ENCODE measurements at places on chromosomes 4 and X. TPM values are rescaled to one million over a fixed set of nuclear protein-coding genes. Genes with fewer than 3 reads are reported as not detected.

DNA sequence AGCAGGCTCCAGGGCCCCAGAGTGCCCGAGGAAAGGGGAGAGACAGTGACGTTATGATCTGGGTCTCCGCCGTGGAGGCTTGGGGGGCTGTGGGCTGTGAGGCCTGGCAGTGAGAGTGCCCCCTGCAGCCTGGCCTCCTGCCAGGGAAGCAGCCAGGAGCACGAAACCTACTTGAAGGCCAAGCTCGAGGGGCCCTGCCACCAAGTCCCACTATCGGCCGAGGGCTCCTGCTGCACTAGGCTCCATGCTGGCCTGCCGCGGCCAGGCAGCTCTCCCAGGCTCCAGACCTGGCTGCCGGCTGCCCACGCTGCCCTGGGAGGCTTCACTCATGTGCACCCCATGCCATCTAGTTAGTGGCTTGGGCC, 18.7 kb downstream of the FLNA start:
- peaks cover 81% of the 10 kb centered on the region for H3K36me3 ChIP-seq
- H3K27me3 ChIP-seq: no peaks in the 10 kb centered on the region
- H3K4me3 ChIP-seq: no peak overlapping the region
- no peak for DNase-seq

- H3K27me3 ChIP-seq: no peaks in the 10 kb centered on the region
- no peaks in the 10 kb centered on the region for H3K36me3 ChIP-seq
- no peak overlapping the region for H3K4me3 ChIP-seq
- no peak overlapping the region for H3K27ac ChIP-seq
- peaks cover 11% of the 10 kb centered on the region for H3K4me1 ChIP-seq
These were observed 108.5 kb upstream of the PCDH18 start for GRCh38 chr4:137640838-137641158.

- H3K4me3 ChIP-seq: no peak overlapping the region
- H3K4me1 ChIP-seq: no peaks in the 10 kb centered on the region
- no peak for DNase-seq
- no peaks in the 10 kb centered on the region for H3K36me3 ChIP-seq
These were observed 31.8 kb downstream of the AMMECR1 start for GRCh38 chrX:110286106-110286505.

DNA sequence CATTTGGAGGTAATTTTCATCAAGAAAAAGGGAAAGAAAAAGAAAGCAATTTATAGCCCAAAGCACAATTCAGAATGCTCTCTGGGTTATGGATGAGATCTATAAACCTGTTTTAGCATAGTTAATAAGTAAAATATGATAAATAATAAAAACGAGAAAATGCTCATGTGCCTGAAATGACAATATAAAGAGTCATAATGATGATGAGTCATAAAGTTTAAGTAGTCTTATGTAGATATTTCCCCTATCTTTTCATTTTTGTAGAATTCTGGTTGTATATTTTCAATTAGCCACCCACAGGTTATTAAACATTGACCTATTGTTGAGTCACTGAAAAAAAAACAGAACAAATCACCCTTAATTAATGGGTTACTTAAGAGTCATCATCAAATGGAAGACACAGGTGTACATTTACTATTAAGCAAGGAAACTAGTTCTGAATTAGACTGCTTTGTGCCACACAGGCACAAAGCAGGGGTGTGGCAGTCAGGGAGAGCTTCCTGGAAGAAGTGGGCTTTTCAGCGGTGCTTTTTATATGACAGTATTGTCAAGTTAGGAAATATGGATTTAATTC, 29.3 kb downstream of the BEND4 start:
- no peak overlapping the region for H3K27ac ChIP-seq
- no peaks in the 10 kb centered on the region for H3K36me3 ChIP-seq
- no peaks in the 10 kb centered on the region for H3K4me1 ChIP-seq
- H3K27me3 ChIP-seq: peaks cover 35% of the 10 kb centered on the region

DNA sequence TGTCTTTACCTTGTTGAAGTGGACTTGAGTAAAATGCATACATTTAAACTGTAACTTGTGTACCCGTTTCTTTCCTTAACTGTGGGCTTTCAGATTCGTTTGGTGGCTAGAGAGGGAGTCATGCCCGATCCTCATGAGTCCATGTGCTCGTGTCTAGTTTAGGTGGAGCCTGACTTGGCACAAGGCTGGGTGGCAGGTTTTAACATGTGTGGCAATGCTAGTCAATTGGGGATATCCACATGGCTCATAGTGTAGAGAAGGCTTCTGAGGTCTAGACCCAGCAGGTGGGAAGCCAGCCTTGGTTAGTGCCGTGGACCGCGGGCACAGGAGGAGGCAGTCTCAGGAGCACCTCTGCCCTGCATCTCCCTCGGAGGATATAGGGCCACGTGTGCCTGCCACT, 48.5 kb upstream of the CLCN4 start:
- no peak for DNase-seq
- H3K27me3 ChIP-seq: no peaks in the 10 kb centered on the region
- no peaks in the 10 kb centered on the region for H3K4me1 ChIP-seq
- H3K4me3 ChIP-seq: no peak overlapping the region
- no peak overlapping the region for H3K27ac ChIP-seq

DNA sequence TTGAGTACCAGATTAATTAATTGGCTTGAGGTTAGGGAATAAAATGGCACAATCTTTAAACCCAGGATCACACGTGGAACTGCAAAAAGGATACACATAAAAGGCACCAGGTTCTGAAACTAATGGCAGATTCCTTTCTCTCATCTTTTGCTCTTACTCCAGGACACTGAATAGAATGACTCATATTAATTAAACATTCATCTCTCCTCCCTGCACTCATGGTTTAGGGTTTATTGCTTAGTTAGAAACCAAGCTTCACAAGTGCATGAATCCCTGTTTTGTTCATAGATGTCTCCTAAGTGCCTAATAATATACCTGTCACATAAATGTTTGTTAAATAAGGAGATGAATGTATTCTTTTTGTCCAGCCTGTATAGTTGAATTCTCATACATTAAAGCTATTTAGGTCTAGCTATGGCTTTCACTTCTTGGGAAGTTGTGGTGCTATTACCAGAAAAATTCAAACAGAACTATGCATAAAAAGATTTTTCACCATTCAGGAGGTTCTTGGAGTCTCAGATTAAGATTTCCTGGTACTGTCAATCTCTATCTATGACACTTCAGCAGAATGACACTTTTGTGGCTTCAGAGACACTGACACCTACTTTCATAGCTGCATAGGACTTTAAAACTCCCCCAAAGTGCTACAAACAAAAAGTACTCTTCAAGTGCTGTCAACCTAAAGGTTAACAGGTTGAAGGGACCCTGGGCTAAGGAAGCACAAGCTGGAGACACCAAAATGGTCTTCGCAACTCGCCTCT, 7.4 kb downstream of the CORIN start:
- no peak overlapping the region for H3K4me3 ChIP-seq
- no peak for DNase-seq
- H3K36me3 ChIP-seq: no peaks in the 10 kb centered on the region
- no peak overlapping the region for H3K27ac ChIP-seq
- H3K4me1 ChIP-seq: no peaks in the 10 kb centered on the region
- no peaks in the 10 kb centered on the region for H3K27me3 ChIP-seq

DNA sequence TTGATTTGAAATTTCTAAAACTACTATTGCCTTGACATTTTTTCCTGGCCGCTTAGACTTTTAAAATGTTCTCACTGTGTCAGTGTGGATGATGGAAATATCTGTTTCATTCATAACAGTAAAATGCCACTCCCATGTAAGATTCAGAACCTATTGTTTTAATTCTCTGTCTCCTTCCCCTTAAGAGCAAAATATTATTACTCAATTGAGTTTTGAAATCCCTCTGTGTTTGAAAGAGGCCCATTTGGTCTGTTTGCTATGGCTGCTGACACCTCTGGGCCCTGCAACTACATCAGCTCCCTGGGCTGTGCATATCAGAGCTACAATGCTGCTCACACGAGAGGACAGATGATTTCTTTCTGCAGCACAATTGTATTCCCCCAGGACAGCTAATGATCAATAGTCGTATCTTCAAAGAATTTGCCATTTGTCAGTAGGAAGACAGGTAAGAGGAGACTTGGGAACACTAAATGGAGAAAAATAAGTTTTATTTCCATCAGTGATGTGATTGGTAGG, 388.0 kb upstream of the GALNT7 start:
- no peak for DNase-seq
- no peaks in the 10 kb centered on the region for H3K27me3 ChIP-seq
- no peaks in the 10 kb centered on the region for H3K36me3 ChIP-seq
- H3K4me3 ChIP-seq: no peak overlapping the region

PIM2 gene
- total RNA-seq: 19.9 TPM

DNA sequence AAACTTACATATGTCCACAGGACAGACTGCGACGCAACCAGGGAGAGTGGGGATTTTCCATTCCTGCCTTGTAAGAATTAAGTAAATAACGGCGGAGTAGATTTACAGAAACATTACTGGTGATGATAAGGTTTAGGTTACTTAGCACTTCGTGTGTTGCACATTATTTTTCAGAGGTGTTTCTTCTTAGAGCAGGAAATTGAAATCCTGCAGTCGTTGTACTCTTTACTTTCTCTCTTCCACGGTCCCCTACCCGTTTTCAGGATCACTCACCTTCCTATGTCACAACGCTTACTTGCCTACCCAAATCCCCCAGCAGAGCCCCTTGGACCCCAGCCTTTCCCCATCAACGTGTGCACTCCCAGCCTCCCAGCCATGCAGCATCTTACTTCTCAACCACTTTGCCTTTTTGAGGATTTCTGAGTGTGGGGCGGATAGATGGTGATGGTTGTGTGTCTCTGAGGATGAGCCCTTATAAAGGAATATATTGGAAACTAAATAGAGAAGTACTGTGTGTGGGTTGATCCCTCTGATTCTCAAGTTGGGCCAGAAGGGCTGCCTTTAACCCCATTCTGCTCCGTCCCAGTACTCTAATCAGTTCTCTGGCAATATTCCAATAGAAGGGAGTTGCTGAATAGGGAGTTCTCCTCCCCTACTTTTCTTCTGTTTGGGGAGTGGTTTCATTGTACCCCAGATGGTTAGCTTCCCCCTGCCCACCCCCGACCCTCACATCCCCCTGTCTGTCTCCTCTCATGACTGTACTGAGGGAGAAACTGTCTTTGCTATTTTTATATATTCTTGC, 1.6 kb downstream of the MID2 start:
- no peak overlapping the region for H3K4me3 ChIP-seq
- H3K27ac ChIP-seq: no peak overlapping the region
- peaks cover 26% of the 10 kb centered on the region for H3K27me3 ChIP-seq
- H3K4me1 ChIP-seq: no peaks in the 10 kb centered on the region
- DNase-seq: no peak

DNA sequence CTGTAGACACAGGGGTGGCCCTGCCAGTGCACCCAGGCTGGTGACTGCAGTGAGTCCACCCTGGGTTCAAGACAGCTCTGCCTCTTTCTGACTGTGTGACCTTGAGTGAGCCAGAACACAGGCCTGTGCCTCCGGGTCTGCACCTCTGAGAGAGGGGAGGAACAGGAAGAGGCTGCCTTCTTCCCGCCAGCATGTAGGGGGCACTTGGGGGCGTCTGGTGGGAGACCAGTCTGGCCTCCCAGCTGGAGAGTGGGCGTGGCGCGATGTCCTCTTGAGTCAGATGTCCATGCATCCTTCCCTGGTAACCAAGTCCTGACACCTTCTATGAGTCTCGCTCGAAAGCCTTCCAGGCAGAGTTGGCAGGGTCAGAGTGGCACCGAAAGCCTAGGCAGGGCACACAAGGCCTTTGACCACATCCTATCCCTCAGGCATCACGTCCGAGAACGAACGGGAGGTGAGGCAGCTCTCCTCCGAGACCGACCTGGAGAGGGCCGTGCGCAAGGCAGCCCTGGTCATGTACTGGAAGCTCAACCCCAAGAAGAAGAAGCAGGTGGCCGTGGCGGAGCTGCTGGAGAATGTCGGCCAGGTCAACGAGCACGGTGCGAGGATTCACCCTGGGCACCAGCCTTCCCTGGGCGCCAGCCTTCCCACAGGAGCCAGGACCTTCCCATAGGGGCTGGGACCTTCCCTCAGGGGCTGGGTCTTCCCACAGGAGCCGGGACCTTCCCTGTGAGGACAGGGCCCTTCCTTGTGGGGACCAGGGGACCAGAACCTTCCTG, 21.3 kb downstream of the WFS1 start:
- H3K36me3 ChIP-seq: no peaks in the 10 kb centered on the region
- no peaks in the 10 kb centered on the region for H3K27me3 ChIP-seq
- H3K4me3 ChIP-seq: no peak overlapping the region
- no peak for DNase-seq

TFE3 gene
- 56.8 TPM for total RNA-seq

TRIM61 gene
- total RNA-seq: 2.0 TPM

SSX5 gene
- total RNA-seq: not detected

EXOC1L gene
- not detected for total RNA-seq

- H3K27ac ChIP-seq: no peak overlapping the region
- no peak for DNase-seq
- no peak overlapping the region for H3K4me3 ChIP-seq
- no peaks in the 10 kb centered on the region for H3K36me3 ChIP-seq
- H3K27me3 ChIP-seq: no peaks in the 10 kb centered on the region
- no peaks in the 10 kb centered on the region for H3K4me1 ChIP-seq
These were observed 17.7 kb upstream of the ZIC3 start for GRCh38 chrX:137548261-137548660.

DNA sequence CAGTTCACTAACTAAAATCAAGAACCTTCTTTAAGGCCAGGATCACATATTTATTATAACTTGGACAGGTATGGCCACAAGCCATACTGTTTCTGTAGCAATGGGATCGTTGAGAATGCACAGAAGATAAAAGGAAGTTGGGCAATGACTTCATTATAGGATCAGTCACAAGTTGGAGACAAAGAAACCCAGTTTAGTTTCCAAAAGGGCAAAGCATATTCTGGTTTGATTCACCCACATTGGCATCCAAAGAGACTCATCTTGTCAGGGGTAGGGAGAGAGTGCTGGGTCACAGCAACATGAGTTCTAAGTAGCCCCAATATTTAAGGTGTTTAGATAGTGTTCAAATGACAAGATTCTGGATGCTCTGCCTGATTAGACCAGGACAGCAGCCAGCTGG, 317.1 kb upstream of the GALNT7 start:
- H3K36me3 ChIP-seq: no peaks in the 10 kb centered on the region
- no peaks in the 10 kb centered on the region for H3K27me3 ChIP-seq
- H3K4me3 ChIP-seq: no peak overlapping the region

GRCh38 chr4:188109157-188109755, at the start of gene TRIML2:
Gene TRIML2 (minus strand): TSS chr4:188109603. CDS start chr4:188105368, 4,235 bp downstream.
- H3K27ac ChIP-seq: no peak within 1 kb of the TSS
- no peak for DNase-seq
- H3K27me3 ChIP-seq: no peaks in the 10 kb centered on the region
- no peaks in the 10 kb centered on the region for H3K4me1 ChIP-seq
- H3K4me3 ChIP-seq: no peak within 1 kb of the TSS
- H3K36me3 ChIP-seq: no peaks in the 10 kb centered on the region
